ENCODE measurements at places on chromosomes 5 and 9.

DNA sequence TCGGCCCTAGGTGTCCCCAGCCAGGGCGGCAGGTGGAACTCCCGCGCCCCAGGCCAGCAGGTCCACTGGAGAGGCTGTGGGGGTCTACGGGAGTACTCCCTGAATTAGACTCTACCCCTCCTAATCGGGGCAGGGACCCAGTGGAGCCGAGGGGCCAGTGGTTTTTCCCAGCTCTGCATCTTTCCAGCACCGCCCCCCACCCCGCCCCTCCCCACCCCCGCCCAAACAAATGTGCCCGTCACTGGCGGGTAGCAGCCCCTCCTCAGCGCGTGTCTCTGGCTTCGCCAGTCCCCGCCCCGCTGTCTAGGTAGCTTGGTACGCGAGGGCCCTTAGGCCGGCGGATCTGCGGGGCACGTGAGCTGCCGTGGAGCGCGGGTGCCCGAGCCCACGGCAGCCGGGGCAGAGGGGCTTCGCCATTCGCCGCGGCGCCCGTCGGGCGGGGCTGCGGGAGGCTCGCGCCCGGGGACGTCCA, 7.0 kb downstream of the UNC5A start:
- no peak for DNase-seq

DNA sequence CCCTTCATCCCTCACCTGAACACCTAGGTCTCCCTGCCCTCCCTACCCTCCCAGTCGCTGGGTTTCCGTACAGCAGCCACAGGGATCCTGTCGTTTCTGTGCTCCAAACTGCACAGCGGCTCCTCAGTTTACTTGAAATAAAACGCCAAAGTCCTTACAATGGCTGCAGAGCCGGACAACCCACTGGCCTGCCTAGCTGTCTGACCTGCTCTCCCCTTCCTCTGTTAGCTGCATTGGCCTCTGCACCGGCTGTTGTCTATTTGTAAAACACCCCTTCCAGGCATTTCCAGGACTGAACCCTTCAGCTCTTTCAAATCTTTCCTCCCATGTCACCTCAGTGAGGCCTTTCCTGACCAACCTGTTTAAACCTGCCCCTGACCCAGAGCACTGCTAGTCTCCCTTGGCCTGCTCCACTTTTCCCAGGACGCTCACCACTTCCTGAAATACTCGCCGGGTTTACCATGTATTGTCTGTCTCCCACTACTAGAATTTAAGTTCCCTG, 9.1 kb upstream of the MGAT1 start:
- DNase-seq, result no peak

DNA sequence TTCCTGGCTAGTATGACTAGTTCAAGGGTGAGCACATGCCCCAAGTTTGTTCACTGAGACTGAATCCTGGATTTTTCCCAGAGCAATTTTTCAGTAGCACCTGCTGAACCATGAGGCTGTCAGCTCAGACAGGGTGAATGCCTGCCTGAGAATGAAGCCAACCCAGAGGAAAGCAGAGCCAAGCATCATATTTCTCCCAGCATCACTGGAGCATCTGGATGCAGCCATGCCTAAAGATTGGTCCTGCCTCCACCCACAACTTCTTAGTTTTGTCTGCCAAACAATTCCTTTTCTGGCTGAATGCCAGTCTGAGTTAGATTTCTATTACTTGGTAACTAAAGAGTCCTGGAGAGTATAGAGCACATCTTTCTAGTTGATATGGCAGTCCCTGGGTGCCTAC, 343.6 kb downstream of the CSNK1G3 start:
- no peak for DNase-seq

- DNase-seq, result no peak
These were observed 17.4 kb downstream of the RXRA start for GRCh38 chr9:134343637-134344036.

DNA sequence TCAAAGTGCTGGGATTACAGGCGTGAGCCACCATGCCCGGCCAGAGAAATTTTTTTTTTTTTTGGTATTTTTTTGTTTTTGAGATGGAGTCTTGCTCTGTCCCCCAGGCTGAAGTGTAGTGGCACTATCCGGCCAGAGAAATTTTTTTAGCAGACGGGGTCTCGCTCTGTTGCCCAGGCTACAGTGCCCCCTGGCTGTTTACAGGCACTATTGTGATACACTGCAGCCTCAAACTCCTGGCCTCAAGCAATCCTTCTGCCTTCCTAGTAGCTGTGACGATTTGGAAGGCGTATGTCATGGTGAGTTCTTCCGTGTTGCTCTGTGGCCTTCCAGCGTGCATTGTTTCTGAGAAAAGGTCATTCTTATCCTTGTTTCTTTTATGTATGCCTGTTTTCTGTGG, 47.5 kb downstream of the CNOT6 start:
- DNase-seq, result no peak

- DNase-seq, result no peak
These were observed 46.5 kb downstream of the MAPKAP1 start for GRCh38 chr9:125660557-125660956.

DNA sequence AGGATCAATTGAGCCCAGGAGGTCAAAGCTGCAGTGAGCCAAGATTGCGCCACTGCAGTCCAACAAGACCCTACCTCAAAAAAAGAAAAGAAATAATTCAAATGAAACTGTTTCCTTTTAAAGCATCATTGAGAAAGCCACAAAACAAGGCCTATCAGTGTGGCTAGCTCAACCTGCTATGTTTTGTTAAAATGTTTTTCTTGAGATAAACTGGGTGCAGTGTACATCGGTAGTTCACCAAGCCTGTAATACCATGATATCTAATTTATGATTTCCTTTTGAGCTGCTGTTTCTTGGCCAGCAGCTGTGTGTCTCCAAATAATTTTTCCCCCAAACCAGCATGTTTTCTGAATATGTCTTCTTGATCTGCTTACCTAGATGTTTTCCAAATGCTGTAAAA, 97.3 kb upstream of the GOLGA1 start:
- DNase-seq, result no peak

GRCh38 chr5:9454012-9454481, 91.8 kb downstream of the SEMA5A start:
- DNase-seq, result peak; percentile 37

GRCh38 chr5:57718155-57718554, 235.5 kb upstream of the ACTBL2 start:
- DNase-seq, result peak; percentile 80

DNA sequence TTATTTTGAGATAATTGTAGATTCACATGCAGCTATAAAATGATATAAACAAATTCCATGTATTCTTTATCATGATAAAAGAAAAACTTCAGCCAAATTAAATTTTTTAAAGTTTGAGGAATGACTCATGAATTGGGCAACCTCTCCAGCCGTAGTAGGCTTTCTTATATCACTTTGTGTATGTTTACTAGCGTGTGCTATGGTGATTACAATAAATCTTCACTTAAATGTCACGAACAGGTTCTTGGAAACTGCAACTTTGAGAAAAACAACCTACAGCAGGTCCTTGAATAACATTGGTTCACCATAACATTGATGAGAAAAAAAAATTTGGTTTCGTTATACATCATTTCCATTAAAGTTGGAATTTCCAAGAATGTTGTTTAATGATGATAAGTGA, 730.9 kb upstream of the TYRP1 start:
- no peak for DNase-seq

- DNase-seq, result no peak
These were observed 200.1 kb downstream of the MCTP1 start for GRCh38 chr5:95084757-95085156.

DNA sequence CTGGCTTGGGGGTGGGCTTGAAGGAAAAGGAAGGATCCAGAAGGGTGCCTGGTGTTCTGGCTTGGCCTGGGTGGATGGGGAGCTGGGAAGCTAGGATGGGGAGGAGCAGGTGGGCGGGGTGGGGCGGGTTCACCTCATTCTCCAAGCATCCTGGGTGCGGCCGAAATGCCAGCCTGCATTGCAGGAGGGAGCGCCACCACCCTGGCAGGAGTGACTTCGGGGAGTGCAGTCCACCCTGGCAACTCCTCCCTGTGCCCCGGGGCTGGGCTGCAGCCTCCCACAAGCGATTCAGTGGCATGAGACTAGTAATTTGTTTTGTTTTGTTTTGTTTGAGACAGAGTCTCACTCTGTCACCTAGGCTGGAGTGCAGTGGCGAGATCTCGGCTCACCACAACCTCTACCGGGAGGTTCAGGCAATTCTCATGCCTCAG, 5.5 kb downstream of the TTC16 start:
- no peak for DNase-seq

- DNase-seq, result no peak
These were observed 1651.8 kb downstream of the MAT2B start for GRCh38 chr5:165157219-165157618.

GRCh38 chr9:132324425-132324824, 30.4 kb downstream of the SETX start:
- no peak for DNase-seq

DNA sequence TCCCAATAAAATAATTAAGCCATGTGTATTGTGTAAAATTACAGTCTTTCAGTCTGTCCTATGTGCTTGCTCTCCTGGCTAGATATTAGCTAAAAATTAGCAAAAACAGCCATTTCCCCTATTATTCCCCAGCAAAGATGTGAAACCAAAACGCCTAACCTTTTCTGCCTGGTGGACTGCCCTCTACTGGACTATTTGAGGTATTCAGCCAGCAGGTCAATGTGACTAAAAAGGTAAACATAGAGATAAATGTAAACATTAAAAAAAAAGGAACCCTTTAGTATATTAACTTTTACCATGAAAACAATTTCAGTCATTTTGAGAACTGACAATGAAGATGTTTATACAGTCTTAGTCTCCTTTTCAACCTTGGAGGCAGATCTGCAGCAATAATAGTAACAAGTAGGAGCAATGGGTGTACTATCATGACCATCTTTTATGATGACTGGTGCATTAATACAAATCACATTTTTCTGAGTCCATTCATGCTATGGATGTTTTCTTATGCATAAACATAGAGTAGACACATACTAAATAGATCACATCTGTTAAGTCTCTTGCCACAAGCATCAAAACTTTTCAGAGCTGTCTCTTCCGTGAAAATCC, 10.1 kb downstream of the ATG12 start:
- peak; percentile 30 for DNase-seq

- no peak for DNase-seq
These were observed 263.9 kb downstream of the SPOCK1 start for GRCh38 chr5:137234973-137235943.

DNA sequence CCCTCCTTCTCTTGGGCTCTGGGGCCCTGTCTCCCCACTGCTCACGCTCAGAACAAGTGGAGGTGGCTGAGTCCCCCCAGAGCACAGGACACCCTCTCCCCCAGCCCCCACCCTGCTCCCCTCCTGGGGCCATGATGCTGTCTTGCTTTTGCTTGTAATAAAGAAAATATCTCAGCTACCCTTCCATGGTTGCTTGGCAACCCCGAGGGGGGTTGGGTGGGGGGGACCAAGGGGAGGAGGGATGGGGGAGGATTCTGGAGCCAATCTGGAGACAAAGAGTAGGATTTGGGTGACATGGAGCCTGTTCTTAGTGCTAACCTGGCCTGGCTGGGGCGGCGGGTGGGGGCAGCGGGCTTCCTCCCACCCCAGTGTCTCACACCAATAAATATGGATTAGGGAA, 16.1 kb upstream of the CERCAM start:
- no peak for DNase-seq

DNA sequence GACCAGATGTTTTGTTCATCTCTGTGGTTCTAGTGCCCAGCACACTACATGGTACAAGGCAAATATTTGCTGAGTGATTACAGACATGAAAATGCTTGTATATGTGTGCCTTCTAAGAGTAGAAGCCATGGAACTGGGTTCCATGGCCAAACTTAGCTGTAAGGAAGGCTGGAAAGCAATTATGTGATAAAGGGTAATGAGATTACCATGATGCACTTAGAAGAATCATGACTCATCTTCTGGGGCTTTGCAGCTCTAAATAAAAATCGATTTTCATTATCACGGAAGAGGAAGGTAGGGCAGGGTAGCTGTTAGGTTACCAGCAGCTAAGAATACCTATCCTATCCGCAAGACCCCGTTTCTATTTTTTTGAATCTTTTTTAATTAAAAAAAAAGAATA, 28.0 kb downstream of the RFK start:
- no peak for DNase-seq

- no peak for DNase-seq
These were observed 180.2 kb downstream of the DENND1A start for GRCh38 chr9:123749580-123750202.

Measured in AG10803 (cell line).